ENCODE measurements at places on chromosomes 6 and 20. TPM values are rescaled to one million over a fixed set of nuclear protein-coding genes. Genes with fewer than 3 reads are reported as not detected.
A peak's percentile ranks its signal among the peaks of the same experiment; 100 is the strongest.

Gene PLEKHG1
- 2.2 TPM for polyA plus RNA-seq

Gene SCRT2
- polyA plus RNA-seq = not detected

Gene SIRPD
- not detected for polyA plus RNA-seq

Gene ZBTB46
- polyA plus RNA-seq = 6.7 TPM

Gene NR2E1
- not detected for polyA plus RNA-seq

Gene VSX1
- 0.27 TPM for polyA plus RNA-seq

Gene IRF4
- polyA plus RNA-seq = 0.41 TPM

Gene DLL1
- polyA plus RNA-seq = 25.8 TPM

Gene MACROD2
- 0.61 TPM for polyA plus RNA-seq

Gene OR2H1
- not detected for polyA plus RNA-seq

DNA sequence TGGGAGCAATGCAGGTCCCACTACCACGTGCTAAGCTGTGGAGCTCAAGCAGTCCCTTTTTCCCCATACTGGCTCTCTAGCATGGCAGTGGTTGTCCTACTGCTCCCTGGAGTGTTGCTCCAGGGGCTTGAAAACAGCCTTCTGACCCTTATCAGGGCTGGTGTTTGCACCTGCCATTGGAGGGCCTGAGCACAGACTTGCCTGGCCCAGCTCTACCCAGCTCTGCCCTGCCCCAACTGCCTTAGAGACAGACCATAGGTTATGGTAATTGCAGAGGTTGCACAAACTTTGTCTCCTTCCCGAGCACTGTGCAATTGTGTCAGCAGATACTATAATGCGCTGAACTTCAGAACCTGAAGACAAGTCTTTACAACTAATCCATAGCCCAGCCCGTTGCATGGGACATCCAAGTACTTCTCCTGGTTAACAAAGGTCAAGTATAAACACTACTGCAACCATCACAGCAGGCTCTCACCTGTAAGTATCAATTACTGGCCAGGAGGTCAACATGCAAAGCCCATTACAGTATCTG lies 58.7 kb downstream of the PDSS2 start:
- no peak for DNase-seq

DNA sequence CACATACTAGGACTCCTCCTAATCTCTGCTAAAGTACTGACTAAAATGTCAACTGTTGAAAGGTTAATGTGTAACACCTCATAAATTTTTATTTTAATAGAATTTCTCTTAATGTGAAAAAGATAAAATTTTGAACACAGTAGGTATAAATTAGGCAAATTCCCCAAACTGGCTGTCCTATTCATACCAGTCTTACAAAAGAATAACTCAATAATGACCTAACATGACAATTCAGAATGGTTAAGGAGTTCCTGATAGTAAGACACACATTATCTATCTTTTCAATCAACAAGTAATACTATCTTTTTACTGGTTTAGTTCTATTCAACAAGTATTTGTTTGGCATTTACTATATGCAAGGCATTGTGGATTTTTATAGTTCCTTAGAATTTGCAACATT lies 141.1 kb downstream of the EPHA7 start:
- no peak for DNase-seq

DNA sequence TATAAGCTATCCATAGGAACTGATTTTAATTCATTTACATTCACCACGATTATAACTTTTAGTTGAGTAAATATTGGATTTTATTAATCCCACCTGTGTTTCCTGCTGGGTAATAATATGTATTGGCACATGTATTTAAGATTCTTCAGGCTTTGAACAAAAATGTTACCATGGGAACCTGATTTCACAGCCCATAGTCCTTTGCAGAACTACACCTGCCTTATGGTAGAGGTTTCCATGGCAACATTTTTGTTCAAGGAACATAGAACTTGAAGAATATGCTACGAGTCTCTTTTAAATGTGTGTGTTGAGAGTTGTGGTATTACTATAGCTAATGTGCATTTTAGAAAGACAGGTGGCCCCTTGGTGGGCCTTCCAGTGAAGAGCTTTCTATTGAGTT lies 317.4 kb downstream of the SAMD5 start:
- no peak for DNase-seq

- DNase-seq = no peak
Measured at GRCh38 chr6:151589667-151590066, 95.8 kb downstream of the CCDC170 start.

GRCh38 chr6:133756078-133756695 lies 132.7 kb upstream of the TCF21 start:
- no peak for DNase-seq

DNA sequence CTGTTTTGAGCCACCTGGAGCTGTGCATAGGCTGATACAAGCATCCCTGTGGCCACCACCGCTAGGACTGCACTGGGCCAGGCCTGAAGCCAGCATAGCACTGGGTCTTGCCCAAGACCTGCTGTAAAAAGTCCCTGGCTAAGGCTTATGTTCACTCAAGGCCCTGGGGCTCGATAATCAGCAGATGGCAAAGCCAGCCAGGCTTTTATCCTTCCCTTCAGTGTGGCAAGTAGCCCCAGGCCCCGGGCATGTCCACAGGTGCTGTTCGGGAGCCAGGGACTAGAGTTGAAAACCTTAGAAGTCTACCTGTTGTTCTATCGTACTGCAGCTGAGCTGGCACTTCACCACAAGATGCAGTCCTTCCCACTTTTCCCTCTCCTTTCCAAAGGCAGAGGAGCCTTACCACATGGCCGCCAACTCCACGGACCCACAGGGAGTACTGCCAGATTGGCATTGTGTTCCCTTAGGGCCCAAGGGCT lies 226.4 kb upstream of the ZNF217 start:
- no peak for DNase-seq

GRCh38 chr6:13913226-13914001 lies 11.3 kb upstream of the RNF182 start:
- DNase-seq = no peak

DNA sequence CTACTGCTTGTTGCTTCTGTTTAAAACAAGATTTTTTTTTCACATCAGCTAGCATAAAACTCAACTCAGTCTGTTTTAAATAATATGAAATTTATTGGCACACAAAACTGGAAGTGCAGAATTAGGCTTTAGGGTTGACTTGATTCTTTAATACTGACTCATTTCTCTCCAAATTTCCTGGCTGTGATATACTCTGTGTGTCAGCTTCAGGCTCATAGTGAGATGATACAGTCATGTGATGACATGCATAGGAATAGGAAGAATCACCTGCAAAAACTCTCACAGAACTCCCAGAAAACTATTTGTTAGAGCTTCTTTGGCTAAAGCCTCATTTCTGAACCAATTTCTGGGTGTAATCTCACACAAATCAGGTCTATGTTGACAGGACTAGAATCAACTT lies 1068.0 kb upstream of the EPHA7 start:
- DNase-seq = no peak

GRCh38 chr20:51350941-51351631 lies 191.4 kb downstream of the NFATC2 start:
- no peak for DNase-seq

DNA sequence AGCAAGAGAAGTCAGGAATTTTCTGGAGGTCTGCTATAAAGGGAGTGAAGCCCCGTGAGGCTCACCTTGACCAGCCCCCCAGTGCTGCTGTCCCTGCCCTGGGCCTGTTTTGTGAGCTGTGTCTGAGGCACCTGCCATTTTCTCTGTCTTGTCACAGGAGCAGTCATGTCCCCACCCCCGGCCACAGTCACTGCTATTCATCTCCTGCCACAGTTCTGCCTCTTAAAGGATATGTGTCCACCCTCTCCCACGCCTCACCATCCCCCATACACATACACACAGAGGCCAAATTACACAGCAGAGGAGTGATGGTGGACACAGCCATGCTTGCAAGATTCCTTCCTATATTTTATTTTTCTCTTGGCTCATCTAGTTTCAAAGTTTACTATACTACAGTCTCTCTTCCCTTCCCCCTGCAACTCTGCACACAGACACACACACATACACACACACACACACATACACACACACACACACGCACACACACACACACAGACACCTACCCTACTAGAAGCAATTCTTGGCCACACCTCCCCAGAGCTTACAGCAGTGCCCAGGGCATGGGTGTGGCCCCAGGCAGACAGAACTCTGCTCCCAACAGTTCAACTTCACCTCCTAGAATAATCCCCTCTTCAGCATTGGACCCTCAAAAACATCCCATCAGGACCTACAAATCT lies 68.7 kb upstream of the TAB2 start:
- DNase-seq = no peak

DNA sequence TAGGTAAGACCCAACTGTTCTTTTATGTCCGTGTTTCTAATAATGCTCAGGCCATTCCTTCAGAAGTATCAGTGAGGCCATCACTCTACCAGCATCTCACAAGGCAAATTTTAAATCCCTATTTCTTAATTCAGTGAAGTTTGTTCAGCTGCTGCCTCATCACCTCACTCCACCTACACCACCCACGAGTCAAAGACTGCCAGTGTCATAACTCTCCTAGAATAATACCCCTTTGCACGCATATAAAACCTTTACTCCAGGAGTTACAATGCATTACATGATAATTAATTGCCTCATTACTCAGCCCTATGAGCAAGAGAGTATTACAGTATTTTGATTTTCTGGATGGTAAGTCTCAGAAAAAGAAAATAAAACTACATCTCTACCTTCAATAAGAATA lies 793.6 kb downstream of the TFAP2A start:
- no peak for DNase-seq

DNA sequence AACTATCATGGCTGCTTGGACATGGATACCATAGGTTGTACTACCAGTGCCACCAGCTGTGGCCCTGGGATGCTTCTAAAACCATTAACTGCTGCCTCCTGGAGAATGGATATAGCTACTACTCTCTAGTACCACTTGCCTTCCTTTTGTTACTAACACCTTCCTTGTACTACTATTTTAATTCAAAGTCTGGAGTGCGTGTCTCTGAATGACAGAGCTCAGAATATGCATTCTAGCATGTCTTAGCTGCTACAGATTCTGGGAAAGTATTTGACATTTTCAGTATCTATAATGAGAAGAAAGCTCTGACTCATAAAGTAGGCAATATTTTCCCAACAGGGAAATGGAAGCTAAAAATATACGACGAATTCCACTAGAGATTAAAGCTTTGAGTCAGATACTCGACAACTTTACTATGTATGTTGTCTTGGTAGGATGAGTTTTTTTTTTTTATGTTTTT lies 112.3 kb downstream of the PFDN4 start:
- DNase-seq = no peak

- no peak for DNase-seq
Measured at GRCh38 chr6:140980265-140980887, 1152.3 kb upstream of the GJE1 start.

GRCh38 chr6:97925504-97925903 lies 642.5 kb upstream of the MMS22L start:
- DNase-seq = no peak

GRCh38 chr20:30284281-30284905 lies 973.1 kb upstream of the DEFB115 start:
- DNase-seq = no peak

- DNase-seq = no peak
Measured at GRCh38 chr6:116513224-116513875, 1.9 kb downstream of the CALHM5 start.

DNA sequence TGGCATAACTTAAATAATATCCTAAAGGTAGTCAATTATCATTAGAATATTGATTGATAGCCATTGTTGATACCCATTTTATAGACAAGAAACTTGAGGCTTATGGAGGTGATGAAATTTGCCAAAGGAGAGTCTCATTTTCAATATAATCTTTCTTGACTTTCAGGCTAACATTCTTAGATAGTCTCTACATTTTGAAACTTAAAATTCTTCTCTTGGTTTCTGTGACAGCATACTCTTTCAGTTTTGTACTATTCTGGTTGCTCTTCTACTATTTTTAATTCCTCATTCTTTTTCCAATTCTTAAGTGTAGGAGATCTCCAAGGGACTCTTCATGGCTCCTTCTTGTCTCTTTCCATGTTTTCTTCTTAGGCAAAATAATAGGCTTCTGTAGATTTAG lies 3.7 kb upstream of the SH3BGRL2 start:
- DNase-seq = no peak

DNA sequence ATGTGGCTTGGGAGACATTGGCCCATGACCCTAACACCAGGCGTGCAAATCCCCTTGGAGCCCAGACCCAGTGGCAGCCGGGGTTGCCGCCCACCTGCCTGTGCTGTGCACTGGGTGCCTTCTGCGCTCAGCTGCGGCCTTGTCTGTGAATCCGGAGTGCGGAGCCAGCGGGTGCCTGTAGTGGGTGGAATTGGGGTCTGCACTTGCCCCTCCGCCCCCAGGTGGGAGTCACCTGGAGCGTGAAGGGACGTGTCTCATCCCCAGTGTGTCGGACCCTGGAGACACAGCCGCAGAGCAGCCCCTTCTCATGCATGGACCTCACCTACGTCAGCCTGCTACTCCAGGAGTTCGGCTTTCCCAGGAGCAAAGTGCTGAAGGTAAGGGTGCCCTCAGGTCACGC lies 22.9 kb upstream of the PYGB start:
- no peak for DNase-seq

- peak; percentile 15 for DNase-seq
Measured at GRCh38 chr6:45420083-45420908, 42.6 kb upstream of the SUPT3H start.

DNA sequence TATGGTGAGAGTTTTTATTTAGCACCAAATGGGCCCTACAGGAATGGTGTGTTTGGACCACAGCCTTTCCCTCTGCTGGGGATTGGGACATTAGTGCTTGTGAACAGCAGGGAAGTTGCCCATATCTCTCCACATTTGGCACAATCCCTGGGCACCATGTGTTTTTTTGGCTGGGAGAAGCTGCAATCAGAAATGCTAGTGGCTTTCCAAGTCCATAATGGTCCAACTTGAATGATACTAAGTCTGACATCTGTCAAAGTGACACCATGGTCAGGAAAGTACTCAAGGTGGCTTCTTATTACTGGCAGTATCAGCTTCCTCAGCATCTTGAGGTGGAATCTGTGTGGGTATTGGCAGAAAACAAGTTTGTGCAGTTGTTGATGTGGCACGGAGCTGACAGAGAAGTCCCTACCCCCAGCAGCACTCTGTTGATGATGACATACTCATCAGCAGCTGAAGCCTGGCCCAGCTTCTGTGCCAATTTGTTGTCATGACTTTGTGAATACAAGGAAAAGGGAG lies 53.0 kb downstream of the SASH1 start:
- no peak for DNase-seq

- no peak for DNase-seq
Measured at GRCh38 chr20:9206486-9206885, 137.6 kb downstream of the PLCB4 start.

- no peak for DNase-seq
Measured at GRCh38 chr6:87700397-87701343, 1.4 kb downstream of the AKIRIN2 start.

DNA sequence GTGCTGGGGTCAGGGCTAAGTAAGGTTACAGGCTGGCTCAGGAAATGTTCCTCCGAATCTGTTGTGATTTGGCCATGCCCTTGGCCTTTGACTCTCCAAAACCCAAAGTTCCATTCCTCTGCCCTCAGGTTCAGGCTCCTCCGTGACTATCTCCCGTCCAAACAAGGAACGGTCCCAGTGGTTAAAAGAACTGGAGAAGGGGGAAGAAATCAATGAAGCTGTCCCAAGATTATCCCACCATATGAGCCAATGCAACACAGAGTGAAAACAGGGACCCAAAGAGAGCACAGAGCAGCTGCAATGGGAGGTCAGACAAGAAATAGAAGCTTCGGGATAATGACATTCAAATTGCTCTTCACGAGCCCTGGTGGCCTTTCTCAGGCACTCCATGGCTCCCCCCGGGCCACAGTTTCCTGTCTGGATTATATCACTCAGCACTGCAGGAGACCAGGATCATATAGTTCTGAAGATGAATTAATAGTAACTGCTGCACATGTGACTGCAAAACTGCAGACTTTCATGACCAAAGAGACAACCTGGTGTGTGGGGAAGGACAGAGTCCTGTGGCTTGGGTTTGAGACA lies 211.3 kb downstream of the ZNF217 start:
- DNase-seq = no peak

GRCh38 chr20:1823450-1823844 lies 71.8 kb upstream of the SIRPA start:
- DNase-seq = no peak

Measured in right cardiac atrium (tissue), 5 donors.